ENCODE measurements at places on chromosomes 11 and 22. TPM values are rescaled to one million over a fixed set of nuclear protein-coding genes. Genes with fewer than 3 reads are reported as not detected.

CLTCL1 gene
- 5.2 TPM for total RNA-seq

GRCh38 chr22:43376765-43377547, 33.8 kb upstream of the SCUBE1 start:
- no peaks in the 10 kb centered on the region for H3K4me1 ChIP-seq
- no peaks in the 10 kb centered on the region for H3K36me3 ChIP-seq
- no peak overlapping the region for H3K27ac ChIP-seq
- DNase-seq: no peak

NUDT8 gene
- total RNA-seq: 6.3 TPM

- H3K27ac ChIP-seq: no peak overlapping the region
- no peak for DNase-seq
- no peaks in the 10 kb centered on the region for H3K4me1 ChIP-seq
- no peaks in the 10 kb centered on the region for H3K36me3 ChIP-seq
Observed at GRCh38 chr11:76747915-76748860, 35.0 kb upstream of the TSKU start.

GRCh38 chr22:36950797-36951590, 37.6 kb downstream of the CSF2RB start:
- no peak for DNase-seq
- no peaks in the 10 kb centered on the region for H3K4me1 ChIP-seq
- H3K36me3 ChIP-seq: no peaks in the 10 kb centered on the region
- H3K27me3 ChIP-seq: no peaks in the 10 kb centered on the region
- no peak overlapping the region for H3K27ac ChIP-seq

PHOX2A gene
- total RNA-seq: not detected

DNA sequence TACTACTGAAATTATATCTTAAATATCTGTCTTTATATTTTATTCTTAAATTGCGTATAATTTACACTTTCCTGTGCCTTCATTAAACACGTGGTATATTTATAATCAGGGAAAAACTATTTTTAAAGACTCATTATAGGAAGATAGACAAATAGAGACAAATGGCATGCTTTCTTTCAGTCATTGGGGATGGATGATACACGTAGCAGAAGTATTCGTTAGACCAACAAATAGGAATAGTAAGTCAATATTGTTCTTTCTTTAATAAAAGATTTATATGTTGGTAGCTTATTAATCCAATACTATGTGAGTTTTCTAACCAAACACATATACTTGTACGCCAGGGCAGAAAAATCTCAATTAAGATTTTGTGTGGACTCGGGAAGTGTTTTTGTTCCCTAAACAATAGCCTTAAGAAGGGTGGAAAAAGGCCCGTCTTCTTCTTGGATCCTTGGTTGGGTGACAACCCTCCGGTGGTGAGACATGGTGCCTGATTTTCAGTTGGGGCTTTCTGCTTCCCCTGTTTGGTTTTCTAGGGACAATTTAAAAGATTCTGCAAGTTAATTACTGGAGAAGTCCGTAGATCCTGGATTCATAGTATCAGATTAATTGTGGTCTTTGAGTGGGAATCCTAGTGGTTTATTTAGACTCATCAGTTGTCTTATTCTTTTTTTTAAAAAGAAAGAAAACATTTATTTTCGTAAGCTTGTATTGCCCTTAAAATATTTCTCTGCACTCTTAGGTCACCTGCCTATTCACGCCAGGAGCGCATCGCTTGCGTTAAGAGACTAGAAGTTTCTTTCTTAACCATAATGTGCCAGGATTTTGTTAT, 83.5 kb upstream of the WNT7B start:
- H3K36me3 ChIP-seq: no peaks in the 10 kb centered on the region
- no peak overlapping the region for H3K4me3 ChIP-seq
- H3K27ac ChIP-seq: no peak overlapping the region
- no peaks in the 10 kb centered on the region for H3K27me3 ChIP-seq

TMPRSS6 gene
- total RNA-seq: 0.15 TPM

- H3K27me3 ChIP-seq: no peaks in the 10 kb centered on the region
- no peaks in the 10 kb centered on the region for H3K4me1 ChIP-seq
- H3K4me3 ChIP-seq: no peak overlapping the region
Observed at GRCh38 chr11:17498475-17498874, 21.8 kb upstream of the ABCC8 start.

DNA sequence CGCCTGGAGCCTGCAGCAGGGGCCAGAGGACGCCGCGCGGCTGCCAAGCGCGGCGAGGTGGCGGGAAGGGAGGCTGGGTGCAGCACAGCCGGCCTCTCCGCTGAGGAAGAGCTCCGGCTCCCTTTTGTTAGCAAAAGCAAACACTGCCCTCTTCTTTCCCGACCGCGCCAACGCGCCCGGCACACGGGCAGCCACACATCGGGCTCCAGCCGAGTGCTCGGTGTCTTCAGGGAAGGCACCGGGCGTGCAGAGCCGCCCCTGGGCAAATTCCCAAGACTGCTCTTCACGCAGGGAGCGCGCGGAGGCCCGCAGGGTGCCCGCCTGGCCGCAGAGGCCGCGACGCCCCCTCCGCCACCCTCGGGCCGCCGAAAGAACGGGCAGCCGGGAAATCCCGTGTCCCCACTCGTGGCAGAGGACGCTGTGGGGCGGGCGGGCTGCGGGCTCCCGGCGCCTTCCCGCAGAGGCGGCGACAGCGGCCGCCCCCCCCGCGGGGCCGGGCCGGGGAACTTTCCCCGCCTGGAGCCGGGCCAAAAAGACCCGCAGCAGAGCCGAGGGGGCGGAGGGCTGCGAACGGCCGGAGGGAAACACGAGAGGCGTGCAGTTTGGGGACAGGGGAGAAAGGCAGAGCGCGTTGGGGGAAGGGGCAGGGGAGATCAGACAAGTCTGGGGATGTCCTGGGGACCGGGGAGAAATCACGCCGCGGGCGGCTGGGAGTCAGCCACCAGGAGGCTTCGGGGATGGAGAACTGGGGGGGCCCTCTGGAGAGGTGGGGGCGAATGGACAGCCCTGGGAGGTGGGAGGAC, 931 bp downstream of the CADM1 start:
- peak; percentile 17 for DNase-seq

RAC2 gene
- total RNA-seq: 273 TPM

DNA sequence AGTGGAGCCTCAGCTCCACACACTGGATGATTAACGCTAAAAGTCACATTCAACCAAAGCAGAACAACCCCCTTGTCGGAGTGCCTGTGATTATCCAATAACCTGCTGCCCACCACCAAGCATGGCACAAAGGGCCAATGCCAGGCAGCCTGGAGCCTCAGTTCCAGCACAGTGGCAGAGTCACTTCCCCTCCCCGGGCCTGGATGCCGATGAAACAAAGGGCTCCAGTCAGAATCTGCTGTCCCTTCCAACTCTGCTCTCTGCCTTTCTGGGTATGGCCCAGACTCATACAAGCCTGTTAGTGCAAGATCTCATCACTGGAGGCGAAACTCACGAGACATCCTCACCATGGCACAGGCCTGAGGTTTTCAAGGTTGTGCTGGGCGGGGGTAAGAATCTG, 52.1 kb downstream of the CLTCL1 start:
- no peak overlapping the region for H3K4me3 ChIP-seq
- no peaks in the 10 kb centered on the region for H3K27me3 ChIP-seq
- no peaks in the 10 kb centered on the region for H3K4me1 ChIP-seq
- H3K36me3 ChIP-seq: no peaks in the 10 kb centered on the region
- no peak for DNase-seq

DNA sequence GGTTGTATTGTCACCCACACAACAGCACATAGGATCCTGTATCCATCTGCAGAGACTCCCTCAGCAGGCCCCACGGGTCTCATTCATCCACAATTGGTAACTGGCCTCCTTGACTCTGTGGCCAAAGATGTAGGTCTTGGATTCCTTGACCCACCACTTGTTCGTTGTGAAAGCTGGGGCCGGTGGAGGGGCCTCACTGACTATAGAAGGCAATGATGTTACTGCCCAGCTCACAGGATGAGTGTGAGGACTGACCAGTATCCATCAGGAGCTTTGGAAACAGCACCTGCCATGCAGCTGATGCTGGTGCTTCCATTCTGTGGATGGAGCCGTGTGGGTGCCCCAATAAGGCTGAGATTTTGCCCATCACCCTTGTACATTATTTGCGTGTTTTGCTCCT, 615.7 kb downstream of the BRD1 start:
- H3K27ac ChIP-seq: no peak overlapping the region
- H3K4me3 ChIP-seq: no peak overlapping the region
- no peaks in the 10 kb centered on the region for H3K4me1 ChIP-seq
